Stimulated activated CD4-positive, alpha-beta T cell treated with anti-CD3 and anti-CD28 coated beads, Interleukin-15, amount 100 ng/mL, for 1 hour (primary cell): ENCODE measurements at places on chromosomes 6 and 20.

DNA sequence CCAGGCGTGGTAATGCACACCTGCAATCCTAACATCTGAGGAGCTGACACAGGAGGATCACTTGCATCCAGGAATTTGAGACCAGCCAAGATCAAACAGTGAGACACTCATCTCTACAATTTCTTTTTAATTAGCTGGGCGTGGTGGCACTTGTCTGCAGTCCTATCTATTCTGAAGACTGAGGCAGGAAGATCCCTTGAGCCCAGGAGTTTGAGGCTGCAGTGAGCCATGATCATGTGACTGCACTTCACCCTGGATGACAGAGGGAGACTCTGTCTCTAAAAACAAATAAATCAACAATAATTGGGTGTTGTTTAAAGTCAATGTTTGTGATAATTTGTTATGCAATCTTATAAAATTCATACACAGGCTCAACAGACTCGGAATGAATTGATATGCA is 18.0 kb upstream of the HLA-A start:
- no peak for DNase-seq

DNA sequence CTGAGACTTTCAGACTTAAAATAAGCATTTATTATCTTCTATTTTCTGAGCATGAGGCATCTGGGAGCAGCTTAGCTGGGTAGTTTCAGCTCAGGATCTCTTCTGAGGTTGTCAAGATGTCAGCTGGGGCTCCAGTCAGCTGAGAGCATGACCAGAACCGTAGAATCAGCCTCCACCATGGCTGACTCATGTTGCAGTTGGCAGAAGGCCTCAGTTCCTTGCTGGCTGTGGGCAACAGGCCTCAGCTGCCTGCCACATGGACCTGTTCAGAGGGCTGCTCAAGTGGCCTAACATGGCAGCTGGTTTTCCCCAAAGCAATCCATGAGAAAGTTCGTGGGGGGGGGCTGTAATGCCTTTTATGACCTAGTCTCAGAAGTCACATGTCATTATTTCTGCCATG is 142.3 kb downstream of the LY86 start:
- DNase-seq = no peak

- DNase-seq = no peak
Observed at GRCh38 chr20:57027777-57028176, 238.7 kb downstream of the BMP7 start.

- no peak for DNase-seq
Observed at GRCh38 chr6:119858901-119859300, 509.3 kb upstream of the MAN1A1 start.

DNA sequence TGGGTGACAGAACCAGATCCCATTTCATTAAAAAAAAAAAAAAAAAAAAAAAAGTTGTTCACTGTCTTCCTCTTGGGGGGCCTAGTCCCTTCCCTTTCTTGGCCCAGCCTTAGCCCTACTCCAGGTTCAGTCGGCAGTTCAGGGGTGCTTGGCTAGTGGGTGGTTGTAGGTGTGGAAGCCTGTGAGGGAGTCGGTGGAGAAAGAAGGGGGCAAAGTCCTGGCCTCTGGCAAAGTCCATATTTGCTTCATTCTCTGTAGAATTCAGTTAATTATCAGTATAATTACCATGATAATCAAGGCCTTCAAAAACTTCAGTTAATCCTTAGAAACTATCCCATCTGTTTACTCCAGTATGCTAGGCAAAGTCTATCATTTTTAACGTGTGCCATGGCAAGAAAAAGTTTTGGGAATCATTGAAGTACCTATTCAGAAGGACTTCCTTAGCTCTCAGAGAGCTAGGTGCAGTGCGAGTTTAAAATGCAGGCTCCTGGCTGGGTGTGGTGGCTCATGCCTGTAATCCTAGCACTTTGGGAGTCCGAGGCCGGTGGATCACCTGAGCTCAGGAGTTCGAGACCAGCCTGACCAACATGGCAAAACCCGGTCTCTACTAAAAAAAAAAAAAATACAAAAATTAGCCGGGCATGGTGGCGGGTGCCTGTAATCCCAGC is 205.7 kb upstream of the ARG1 start:
- DNase-seq = no peak

- DNase-seq = no peak
Observed at GRCh38 chr20:20426655-20426907, 58.7 kb downstream of the INSM1 start.

DNA sequence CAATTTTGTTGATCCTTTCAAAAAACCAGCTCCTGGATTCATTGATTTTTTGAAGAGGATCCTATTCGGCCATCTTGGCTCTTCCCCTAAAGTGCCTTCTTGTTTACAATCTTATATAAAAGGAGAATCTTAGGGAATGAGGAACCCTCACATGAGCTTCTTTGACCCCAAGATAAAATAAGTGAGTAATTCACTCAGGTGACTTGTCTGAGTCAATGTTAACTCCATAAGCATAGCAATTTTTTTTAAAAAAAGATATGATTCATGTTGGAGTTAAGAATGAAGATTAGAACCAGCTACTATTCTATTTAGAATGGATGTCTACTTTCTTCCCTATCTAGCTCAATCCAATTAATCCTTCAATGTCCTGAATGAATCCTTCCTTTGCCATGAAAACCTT is 21.0 kb downstream of the WASF1 start:
- DNase-seq = no peak

- no peak for DNase-seq
Observed at GRCh38 chr6:80465513-80465912, 359.0 kb downstream of the BCKDHB start.

DNA sequence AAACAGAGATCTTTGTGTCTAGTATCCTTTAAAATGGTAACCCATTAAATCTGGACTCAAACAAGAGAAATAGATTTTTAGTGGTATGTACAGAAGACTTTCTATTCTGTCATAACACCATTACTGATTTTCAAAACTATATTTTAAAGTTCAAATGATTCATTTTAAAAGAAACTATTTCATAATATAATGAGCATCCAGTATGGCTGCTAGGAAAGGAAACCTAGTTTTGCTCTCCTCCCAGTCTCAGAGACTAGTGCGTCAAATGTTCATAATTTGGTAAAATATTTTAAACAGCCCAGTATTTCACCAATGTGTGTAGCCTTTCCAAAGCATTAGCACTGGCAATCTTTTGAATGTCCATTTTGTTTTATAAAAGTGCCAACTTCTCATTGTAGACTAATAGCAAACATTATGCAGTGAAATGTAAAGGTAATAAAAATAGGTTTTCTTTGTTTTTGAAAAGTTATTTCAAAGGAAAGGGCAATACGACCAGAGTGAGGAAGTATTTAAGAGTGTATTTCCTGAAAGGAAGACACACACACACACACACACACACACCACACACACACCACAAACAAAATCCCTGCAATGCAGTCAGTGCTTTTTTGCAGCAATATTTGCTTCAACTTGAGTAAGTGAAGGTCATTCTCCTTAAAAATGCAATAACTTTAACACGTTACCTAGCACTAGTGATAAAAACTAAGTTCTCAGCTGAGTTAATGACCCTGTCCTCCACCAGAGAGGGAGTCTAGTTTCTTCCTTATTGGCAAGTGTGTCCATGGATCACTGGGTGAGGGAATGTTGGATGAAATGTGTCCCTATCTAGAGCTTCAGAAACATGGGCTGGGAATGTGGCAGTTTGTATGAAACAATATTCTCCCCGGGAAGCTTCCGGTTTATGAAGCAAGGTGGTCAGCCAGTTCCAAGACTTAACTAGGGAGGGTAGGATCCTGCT is 4.6 kb downstream of the PPP1R3G start:
- no peak for DNase-seq

GRCh38 chr6:108654465-108655106 is 93.9 kb downstream of the FOXO3 start:
- DNase-seq = no peak

- no peak for DNase-seq
Observed at GRCh38 chr20:56760610-56761009, 131.5 kb downstream of the TFAP2C start.

DNA sequence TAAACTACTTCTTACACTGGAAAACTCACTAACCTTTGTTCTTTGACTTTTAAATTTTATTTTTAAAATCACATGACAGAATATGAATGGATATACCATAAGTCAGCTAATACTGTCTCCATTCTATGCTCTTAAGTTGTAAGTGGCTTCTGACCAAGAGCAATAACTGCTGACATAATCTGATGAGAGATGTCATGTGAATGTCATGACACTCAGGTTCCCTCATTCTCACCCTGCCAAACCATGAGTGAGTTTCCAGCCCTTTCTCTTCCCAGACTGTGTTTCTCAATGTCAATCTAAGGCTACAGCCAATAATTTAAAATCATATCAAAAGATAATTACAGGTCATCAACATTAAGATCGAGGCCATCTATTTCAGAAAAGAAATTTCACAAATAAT is 39.7 kb downstream of the KIF16B start:
- DNase-seq = no peak

DNA sequence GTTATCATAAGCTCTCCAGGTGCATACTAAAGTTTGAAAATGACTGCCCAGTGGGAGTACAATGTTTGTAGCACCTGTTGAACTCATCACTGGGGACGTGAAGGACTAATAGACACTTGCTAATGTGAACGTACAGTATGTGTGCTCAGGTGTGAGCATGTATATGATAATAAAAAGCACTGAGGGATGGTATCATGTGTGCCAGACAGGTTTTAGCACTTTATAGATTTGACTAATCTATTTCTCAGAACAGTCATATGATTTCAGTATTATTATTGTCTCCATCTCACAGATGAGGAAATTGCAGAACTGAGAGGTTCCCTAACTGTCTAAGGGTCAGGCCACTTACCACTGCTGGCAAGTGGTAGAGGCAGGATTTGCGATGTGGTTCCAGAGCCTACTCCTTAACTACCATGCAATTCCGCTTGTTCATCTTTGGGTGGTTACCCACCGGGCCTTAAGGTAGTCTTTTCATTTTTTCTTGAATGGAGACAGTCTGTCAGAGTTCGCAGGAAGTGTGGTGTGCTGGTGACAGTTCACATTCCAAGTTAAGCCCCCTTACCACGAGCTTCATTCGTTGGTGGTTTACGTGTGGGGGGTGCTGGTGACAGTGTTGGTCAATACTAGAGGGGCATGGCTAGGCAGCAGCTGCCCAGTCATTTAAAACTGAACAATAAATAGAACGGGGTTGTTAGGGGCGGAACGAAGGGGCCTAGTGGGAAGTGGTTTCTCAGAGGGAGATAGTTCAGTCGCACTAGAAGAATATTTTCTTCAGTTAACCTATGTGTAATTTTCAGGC is 46.8 kb downstream of the RREB1 start:
- DNase-seq = no peak

- DNase-seq = no peak
Observed at GRCh38 chr6:154298297-154298696, 58.3 kb downstream of the IPCEF1 start.

DNA sequence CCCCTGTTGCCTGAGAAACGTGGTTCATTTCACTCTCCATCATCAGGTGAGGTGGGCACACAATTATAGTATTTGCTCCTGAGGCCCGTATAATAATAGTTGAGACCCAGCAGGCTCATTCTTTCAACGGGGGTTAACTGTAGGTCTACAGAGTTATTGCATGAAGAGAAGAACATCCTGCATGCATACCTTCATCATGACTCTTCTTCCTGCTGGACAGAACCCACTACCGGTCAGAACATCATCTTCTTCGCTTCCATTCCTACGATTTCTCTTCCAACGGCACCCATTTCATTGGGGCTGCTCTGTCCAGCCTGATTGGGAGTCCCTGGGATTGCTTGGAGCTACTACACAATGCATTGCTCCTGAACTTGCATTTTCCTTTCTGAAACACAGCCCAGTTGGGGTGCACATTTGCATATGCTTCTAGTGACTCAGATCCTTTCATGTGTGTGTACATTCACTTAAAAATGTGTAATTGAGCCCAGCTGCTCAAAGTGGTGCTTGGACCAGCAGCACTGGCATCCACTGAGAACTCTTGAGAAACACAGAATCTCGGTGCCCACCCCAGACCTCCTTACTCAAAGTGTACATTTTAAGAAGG is 57.4 kb downstream of the SLC24A3 start:
- DNase-seq = no peak

GRCh38 chr6:13678255-13678983 is 33.2 kb downstream of the RANBP9 start:
- no peak for DNase-seq

DNA sequence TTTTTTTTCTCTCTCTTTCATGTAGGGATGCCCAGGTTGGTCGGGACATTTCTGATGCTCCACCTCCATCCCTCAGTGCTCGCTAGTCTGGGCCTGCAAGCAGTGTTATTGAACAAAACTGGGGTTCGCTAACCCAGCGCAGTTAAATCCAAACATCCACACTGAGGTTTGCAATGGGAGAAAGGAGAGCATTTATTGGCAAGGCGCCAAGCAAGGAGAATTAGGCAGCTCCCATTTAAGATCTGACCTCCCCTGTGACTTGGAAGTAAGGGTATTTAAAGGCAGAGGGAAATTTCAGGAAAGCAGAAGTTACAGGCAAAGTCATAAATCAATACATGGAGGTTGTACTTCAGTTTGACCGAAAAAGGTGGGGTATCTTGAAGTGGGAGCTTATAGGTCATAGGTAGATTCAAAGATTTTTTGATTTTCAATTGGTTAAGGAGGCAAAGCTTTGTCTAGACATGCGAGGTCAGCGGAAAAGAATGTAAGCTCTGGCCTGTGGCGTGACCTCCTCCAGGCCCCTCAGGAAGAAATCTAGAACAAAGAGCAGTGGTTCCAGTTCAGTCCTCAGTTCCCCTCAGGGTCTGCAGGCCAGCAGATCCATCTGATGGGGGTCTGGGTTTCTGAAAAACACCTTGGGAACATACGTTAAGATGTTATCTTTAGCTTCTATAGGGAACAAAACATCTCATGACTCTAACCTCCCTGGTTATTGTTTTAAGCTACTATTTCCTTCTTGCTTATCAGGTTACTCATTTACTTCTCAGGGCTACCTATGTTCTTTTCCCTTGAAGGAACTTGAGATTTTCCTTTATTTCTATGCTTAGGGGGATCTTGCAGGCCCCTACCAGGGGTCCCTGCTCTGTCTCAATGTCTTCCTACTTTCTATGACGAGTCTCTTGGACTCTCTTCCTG is 66.0 kb upstream of the KIF16B start:
- DNase-seq = no peak
